Epithelial cell of proximal tubule (primary cell): ENCODE measurements at places on chromosomes 7 and 10.

DNA sequence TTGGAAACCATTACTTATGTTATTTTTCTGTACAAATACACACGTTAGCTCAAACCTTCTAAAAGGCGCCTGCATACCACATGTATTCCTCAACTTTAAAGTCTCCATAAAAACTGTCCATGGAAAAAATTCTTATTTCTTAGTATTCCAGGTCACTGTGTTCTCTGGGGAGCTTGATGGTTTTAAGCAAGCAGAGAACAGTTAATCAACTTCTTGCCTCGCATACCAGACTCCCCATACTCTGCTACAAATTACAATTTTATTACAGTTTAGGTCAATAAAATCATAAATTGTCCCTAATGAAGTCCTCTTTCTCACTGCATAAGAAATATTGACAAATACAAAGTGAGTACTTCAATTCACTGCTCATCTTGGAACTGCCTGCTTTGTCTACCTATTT, 77.0 kb upstream of the GPR22 start:
- DNase-seq: no peak

DNA sequence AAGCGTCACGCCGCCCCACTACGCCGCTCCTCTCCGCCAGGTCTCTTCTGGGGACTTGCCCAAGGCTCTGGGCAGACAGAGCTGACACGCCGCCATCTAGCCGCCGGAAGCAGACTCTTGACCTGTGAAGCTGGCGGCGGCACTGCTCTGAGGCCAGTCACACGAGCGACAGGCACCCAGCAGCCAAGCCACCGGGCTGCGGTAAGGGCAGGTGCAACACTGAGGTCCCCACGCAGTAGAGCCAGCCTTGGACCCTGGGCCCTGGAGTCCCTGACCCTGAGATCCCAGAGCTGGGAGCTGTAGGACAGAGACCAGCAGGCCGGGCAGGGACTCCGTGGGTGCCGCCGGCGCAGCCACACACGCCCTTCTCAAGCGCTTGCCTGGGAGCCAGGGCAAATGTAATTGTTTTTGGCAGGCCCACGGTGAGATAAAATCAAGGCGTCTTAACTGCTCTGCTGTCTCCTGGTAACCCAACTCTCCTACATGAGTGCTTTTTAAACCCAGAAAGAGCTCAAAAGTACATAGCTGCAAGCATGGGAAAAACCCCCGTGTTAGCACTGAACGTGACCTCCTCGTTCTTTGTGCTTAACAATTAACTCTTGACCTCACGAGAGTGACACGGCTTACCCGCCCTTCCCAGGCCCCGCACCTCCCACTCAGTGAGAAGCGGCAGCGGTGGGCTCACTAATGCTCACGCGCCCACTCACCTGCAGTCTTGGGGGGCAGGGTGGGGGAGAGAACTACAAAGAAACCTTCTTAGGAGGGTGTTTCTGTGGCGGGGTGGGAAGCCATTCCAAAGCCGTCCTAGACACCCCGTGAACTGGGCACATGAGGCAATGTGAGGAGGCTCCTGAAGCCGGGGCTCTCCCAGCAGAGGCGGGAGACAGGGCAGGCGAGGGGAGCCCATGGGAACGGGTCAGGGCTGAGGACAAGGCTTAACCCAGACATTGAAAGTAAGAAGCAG, 8.5 kb downstream of the GPER1 start:
- DNase-seq: no peak

- no peak for DNase-seq
Observed at GRCh38 chr7:5408777-5409176, 14.9 kb downstream of the TNRC18 start.

GRCh38 chr7:36787933-36788378, 63.7 kb upstream of the AOAH start:
- DNase-seq: no peak

GRCh38 chr7:69243016-69243415, 355.3 kb upstream of the AUTS2 start:
- no peak for DNase-seq

- DNase-seq: no peak
Observed at GRCh38 chr7:1323178-1324027, 90.7 kb downstream of the UNCX start.

DNA sequence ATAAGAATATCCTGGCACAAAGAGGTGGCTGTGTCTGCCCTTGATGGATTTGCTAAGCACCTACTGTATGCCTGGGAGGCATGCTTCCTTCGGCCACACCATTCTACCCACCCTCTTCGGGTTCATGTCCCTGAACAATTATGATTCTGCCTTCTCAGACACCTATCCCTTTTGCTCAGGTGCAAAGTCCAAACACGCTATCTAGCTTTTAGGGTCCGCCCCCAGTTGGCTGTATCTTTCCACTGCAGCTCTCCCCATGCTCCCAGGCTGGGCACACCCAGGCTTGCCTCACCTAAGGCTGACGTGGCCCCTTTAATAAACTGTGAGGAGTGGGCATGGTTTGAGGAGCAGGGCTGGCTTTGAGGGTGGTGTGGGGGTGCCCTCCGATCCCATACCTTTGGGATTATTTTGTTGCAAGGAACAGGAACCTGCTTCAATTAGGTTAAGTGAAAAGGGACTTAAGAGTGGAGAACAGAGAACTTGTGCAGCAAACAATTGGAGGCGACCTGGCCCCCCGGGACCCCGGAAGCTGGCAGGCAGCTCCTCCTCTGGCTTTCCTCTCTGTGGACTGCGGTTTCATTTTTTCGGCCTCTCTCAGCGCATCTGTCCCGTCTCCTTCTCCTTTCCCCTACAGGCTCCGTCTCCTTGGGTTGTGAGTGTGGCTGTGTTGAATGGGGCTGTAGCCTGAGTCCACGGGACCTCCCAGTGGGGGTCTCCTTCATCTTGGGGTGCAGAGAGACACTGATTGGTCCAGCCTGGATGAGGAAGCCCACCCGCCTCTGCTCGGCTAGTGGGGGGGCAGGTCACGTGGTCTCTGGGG, 3.8 kb downstream of the CLIP2 start:
- DNase-seq: no peak

DNA sequence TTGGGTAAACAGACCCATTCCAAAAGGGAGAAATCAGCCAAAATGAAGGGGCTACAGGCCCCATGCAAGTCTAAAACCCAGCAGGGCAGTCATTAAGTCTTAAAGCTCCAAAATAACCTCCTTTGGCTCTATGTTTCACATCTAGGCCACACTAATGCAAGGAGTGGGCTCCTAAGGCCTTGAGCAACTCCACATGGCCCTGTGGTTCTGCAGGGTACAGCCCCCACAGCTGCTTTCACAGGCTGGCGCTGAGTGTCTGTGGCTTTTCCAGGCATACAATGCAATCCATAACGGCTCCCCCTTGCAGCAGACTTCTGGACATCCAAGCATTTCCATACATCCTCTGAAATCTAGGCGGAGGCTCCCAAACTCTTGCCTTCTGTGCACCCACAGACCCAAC, 9.0 kb downstream of the TMEM243 start:
- DNase-seq: no peak

GRCh38 chr7:96675548-96675947, 34.1 kb downstream of the SEM1 start:
- no peak for DNase-seq

DNA sequence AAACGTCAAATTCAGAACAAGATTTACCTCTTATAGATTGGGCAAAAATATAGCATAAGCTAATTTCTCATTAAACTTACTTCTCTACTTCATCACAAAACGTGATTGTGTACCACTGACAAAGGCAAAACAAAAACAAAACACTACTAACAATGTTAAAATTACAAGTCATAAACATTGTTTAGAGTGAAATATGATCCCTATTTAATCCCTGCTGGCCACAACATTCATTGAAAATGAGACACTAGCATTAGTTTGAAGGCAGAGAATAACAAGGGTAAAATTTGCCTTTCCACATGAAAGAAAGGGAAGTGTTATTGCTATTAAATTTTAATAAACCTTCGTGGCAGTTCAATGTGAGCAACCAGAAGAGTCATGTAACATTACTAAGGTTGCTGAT, 45.0 kb downstream of the SEMA3A start:
- DNase-seq: no peak

- no peak for DNase-seq
Observed at GRCh38 chr7:96052860-96053470, 268.9 kb downstream of the SLC25A13 start.
